ENCODE measurements at places on chromosomes 13 and 19. TPM values are rescaled to one million over a fixed set of nuclear protein-coding genes. Genes with fewer than 3 reads are reported as not detected.

GRCh38 chr13:113730831-113731191 lies 28.2 kb upstream of the TMEM255B start:
- no peak for DNase-seq

DNA sequence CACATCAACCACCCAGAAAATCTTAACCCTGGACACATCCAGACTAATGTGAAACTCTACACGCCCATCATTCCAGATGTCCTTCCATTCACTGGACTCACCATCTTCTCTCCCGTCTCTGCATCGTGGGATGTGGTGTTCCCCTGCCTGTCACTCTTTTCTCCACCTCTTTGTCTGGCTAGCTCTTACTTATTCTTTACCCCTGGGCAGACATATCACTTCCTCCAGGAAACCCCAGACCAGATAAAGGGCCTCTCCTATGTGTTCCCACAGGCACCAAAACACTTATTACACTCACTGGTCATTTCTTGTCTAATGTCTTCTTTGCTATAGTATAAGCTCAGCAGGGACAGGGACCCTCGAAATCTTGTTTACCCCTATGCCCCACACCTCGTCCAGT lies 109.3 kb upstream of the IPO5 start:
- no peak for DNase-seq

DNA sequence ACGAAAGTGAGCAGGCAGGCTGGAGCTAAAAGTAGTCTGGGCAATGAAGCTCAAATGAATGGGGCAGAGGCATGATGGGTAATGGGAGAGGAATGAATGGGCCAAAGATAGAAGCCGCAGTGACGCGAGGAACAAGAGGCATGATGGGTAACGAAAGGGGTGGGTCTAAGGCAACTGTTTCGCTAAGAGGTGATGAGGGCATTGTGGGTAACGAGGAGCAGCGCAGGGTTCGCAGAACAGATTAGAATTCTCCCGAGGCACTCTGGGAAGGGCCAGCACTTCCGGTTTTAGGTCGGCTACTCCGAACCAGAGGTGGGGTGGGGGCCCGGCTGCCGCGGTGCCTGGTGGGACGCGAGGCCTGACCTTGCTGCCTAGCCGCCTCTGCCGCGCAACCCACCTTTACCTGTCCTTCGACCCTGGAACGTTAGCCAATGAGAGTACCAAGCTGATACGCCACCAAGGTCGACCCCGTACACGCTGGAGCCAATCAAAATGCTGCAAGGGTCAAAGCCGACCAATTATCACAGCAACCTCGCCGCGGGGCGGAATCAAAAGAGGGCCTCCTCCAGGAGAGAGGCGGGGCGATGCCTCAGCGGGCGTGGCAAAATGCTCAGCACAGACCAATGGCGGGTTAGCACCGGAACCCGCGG lies 563 bp upstream of the TOMM40 start:
- DNase-seq, result no peak

DNA sequence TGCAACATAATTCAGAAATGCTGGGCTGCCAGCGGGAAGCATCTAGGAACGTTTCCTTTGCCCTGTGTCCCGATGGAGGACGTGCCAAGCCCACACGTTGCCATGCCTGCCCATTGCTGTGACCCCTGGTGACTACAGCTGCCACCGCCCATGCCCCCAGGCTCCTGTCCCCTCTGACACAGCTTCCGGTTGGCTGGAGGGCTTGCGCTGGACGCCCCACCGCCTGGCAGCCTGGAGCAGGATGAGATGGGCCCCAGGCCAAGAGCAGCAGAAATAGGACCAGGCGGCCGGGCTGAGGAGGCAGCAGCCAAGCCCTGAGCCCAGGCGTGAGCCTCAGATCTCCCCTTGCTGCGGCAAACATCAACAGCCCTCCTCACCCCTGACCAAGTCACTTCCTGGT lies 125.9 kb downstream of the COL4A2 start:
- no peak for DNase-seq

DNA sequence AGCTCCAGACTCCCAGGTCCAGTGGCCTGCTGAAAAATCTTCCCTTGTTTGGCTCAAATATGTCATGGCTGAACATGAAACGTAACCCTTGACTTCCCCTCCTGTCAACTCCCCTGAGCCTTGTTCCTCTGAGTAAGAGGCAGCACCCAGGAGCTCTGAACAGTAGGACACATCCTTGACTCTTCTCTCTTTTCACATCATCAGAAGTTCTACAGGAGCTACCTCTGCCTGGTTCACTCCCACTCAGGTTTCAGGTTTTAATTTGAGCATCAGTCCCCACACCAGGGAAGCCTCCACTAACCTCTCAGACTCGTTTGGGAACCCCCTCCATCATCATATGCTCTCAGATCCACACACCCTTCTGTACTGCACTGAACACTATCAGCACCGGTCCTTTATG lies 30.3 kb downstream of the ZNF823 start:
- no peak for DNase-seq

- DNase-seq, result peak; percentile 94
Observed at GRCh38 chr19:38496603-38497487, 63.4 kb downstream of the RYR1 start.

GRCh38 chr13:54337540-54337939 lies 1308.9 kb downstream of the OLFM4 start:
- DNase-seq, result no peak

- DNase-seq, result peak; percentile 75
Observed at GRCh38 chr19:46784262-46785053, 3.9 kb downstream of the SLC1A5 start.

- DNase-seq, result no peak
Observed at GRCh38 chr13:29980339-29980738, 129.9 kb upstream of the UBL3 start.

GRCh38 chr19:49058562-49058961 lies 1.0 kb upstream of the CGB7 start:
- no peak for DNase-seq

DNA sequence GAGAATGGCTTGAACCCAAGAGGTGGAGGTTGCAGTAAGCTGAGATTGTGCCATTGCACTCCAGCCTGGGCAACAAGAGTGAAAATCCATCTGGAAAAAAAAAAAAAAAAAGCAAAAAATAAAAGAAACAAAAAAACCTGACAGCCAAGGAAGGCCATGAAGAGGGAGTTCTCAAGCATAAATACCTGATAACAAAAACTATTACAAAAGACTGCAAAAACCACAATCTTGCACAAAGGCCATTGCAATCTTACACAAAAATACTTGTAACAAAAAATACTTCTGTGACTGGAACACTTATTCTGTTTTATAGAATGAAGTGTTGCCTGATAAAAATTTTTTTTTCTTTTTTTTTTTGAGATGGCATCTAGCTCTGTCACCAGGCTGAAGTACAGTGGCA lies 61.5 kb upstream of the TSC22D1 start:
- no peak for DNase-seq

GRCh38 chr13:28268800-28269223 lies 130.5 kb downstream of the PAN3 start:
- DNase-seq, result no peak

- DNase-seq, result no peak
Observed at GRCh38 chr19:51820831-51821446, 26.0 kb downstream of the FPR3 start.

- no peak for DNase-seq
Observed at GRCh38 chr19:57438925-57439324, 3.8 kb downstream of the ZNF749 start.

GRCh38 chr13:40185414-40185813 lies 481.0 kb downstream of the FOXO1 start:
- no peak for DNase-seq

DNA sequence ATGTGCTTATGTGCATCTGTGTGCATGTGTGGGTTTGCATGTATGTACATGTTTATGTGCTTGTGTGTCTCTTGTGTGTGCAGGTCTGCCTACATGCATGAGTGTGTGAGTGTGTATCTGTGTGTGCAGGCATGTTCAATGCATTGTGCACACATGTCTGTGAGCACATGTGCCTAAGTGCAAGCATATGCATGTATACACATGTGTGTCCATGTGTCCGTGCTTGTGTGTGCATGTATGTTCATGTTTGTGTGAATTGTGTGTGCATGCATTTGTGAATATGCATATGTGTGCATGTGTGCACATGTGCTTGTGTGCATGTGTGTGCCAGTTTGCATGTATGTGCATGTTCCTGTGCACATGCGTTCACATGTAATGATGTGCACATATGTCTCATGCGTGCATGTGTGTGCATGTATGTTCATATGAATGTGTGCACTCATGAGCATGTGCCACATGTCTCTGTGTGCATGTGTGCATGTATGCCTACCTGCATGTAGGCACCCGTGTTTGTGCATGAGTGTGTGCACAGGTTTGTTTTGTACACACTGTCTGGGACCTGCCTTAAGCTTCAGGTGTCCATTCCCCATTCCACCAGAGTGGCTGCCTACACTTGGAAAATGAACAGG lies 32.1 kb upstream of the PTPRS start:
- DNase-seq, result no peak

DNA sequence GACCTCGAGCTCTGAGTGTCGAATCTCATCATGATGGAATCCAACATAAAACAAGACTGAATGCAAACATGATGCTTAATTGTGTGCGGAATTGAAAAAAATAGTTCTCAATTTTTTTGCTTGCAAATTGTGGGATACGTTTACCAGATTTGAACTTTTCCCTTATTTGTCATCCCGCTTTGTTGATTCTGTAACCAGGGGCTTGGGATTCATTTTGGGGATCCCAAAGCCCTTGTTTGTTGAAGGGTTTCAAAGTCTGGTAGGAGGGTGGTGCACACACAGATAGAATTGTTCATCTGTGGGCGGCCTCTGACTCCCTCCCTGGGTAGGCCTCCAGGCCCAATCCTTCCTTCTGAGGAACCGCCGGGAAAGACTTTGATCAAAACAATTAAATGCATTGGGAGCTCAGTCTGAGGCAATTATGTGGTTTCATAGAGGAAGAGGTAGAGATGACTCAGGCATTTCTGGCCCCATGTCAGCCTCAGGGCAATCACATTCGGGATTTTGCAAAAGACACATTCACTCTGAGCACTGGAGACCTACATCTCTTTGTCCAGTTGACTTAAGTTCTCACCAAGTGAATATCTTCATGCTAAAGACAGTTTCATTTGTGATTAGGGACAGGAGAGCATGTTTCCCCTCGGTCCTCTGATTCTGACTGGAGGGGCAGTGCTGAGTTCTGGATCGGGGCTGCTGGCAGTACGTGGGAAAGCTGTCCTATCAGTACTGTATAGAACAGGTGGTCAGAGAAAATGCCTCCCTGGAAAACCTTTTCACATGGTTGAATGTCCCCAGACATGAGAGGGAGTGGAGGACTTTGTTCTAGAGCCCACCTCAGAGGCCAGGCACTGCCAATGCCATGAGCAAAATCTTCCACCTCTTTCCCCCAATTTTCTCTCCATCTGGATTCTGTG lies 27.8 kb upstream of the IGFL4 start:
- DNase-seq, result no peak

GRCh38 chr13:53408306-53408705 lies 379.7 kb downstream of the OLFM4 start:
- no peak for DNase-seq

DNA sequence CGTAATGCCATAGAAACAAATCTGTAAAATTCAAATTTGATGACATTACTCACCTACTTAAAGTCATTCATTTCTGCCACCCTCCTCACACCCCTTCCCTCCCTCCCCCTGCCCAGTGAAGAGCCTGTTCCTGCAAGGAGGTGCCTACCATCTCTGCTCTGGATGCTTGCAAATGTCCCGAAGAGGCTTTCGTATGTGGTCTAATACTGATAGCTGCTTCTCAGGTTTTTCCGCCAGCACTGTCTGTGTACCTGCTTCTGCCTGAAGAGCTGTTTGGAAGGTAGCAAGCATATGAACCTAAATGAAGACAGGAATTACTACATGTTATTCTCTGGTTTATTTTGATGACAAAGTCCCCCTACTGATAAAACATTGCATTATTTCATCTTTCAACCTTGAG lies 57.1 kb downstream of the GPALPP1 start:
- no peak for DNase-seq

The MCEMP1 gene
- total RNA-seq, result not detected

The PLPPR3 gene
- total RNA-seq, result 11.4 TPM

The C1QTNF9B gene
- 0.32 TPM for total RNA-seq

The ZNF567 gene
- 7.8 TPM for total RNA-seq

The AMER2 gene
- total RNA-seq, result not detected

The NLRP7 gene
- not detected for total RNA-seq
